Stimulated activated CD4-positive, alpha-beta T cell treated with anti-CD3 and anti-CD28 coated beads, Interleukin-15, amount 100 ng/mL, for 24 hours (primary cell): ENCODE measurements at places on chromosomes 11 and 22.

DNA sequence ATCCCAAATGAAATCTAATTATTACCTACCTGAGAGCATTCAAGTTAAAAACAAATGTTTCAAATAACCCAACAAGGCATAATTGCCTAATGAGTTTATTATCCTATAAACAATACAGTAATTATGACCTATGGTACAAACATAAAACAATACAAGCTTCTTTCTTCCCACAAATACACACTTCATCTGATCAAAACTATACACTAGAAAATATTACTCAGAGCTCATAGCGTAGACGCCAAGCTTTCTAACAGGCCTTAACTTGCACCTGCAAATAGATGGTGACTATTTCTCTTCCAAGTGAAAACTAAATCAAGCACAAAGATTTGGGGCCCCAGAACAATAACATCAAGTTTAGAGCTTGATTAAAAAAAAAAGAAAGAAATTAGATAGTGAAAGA is 78.1 kb downstream of the SOX6 start:
- DNase-seq, result no peak

DNA sequence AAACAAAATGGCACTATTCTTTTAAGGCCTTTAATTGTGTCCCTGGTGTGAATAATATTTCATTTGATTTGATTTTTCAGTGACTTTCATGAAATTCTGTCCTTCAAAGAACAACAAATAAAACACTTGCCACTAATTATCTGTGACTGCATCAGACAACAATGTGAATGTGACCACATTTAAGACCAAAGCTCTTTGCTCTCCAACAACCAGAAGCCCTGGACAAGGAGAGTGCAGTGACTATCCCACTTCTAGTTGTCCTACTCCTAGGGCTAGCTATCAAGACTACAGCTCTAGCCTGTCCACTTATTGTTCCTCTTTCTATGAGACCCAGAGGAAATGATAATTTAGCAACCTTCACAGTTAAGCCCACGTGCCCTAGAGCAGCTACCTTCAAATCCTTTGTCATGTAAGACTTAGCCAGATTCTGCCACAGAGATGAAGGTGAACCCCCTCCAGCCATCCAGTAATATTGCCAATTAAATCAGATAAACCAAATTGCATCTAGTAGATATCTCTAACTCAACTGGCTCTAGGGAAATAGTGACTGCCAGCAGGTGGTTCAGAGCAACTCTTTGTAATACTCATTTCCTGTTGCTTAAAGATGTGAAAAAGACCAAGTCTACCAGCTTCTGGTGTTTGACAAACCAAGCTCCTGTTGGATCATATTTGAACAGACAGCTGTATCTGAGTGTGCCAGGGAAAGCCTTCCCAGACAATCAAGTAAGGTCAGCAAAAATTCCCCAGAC is 142.6 kb upstream of the BLID start:
- no peak for DNase-seq

DNA sequence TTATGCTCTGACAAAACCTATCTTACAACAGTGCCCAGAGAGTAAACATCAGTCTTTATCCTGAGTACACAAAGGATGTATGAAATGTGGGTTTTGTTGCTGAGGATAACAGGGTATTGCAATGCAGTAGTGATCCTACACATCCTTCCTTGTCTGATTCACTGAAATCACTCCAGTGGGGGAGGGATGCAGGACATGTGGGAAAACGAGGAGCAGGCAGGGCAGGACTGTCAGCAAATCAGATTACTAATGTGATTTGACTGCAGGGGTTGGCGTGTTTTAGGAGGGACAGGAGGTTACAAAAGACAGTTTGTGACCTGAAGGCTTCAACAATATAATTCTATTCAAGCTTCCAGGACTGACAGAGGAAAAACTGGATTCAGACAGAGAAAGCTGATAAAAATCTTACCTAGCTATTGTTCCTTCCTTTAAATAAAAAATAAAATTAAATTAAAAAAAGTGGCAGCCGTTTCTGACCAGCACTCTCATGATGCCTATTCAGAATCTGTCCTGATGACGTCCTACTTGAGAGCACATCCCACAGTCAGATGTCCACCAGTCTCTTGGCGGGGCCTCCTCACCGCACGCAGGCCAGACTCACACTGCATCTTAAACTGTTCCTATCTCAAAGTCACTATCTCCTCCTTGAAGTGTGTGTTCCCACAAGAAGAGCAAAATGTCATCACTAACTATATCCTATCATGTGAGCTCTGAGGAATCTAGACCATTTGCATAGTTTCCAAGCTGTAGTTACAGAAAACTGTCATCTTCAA is 50.6 kb upstream of the MN1 start:
- DNase-seq, result no peak

GRCh38 chr22:31844941-31845340 is 91.1 kb downstream of the DEPDC5 start:
- DNase-seq, result no peak

DNA sequence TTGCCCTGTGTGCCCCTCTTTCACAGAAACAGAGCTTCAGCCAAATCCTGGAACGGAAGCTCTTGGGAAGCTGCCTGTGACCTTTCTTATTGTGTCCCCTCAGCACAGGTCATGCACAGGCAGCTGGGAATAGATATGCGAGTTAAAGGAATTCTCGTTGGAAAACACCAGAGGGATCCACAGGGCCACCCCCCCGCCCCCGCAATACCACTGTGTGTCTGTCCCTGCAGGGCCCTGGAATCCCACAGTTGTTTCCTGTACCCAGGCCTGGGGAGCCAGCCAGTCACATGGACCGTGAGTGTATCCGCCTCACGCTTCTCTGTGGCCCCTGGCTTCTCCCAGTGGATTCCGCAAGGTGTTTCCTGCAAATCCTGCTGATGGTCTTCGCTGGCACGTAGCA is 29.0 kb downstream of the TIMP3 start:
- DNase-seq, result no peak

GRCh38 chr22:25027043-25027906 is 74.8 kb downstream of the KIAA1671 start:
- no peak for DNase-seq
